T-helper 2 cell (primary cell): ENCODE measurements at places on chromosomes 5 and 9.

- no peak for DNase-seq
Measured at GRCh38 chr9:135226369-135227050, 139.0 kb downstream of the OLFM1 start.

GRCh38 chr9:107483666-107484065 lies 5.9 kb downstream of the KLF4 start:
- no peak for DNase-seq

GRCh38 chr9:87798261-87798833 lies 72.4 kb downstream of the CTSL start:
- DNase-seq = no peak

DNA sequence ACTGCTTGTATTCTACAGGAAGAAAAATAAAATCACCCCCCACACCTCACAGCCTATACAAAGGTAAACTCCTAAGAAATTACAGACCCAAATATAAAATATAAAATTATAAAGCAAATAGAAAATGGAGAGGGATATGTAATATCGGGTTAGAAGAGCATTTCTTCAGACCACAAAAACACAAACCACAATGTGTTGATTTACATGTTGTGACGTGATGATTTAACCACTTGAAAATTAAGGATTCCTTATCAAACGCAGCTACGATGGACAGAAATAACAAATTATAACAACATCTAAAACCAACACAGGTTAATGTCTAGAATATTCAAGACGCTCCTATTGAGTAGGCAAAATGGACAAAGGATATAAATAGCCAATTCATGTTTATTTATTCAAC lies 26.3 kb downstream of the SSBP2 start:
- DNase-seq = no peak

- DNase-seq = no peak
Measured at GRCh38 chr5:149767281-149767550, 37.1 kb downstream of the PPARGC1B start.

GRCh38 chr5:61811052-61811451 lies 479.0 kb downstream of the ZSWIM6 start:
- no peak for DNase-seq

DNA sequence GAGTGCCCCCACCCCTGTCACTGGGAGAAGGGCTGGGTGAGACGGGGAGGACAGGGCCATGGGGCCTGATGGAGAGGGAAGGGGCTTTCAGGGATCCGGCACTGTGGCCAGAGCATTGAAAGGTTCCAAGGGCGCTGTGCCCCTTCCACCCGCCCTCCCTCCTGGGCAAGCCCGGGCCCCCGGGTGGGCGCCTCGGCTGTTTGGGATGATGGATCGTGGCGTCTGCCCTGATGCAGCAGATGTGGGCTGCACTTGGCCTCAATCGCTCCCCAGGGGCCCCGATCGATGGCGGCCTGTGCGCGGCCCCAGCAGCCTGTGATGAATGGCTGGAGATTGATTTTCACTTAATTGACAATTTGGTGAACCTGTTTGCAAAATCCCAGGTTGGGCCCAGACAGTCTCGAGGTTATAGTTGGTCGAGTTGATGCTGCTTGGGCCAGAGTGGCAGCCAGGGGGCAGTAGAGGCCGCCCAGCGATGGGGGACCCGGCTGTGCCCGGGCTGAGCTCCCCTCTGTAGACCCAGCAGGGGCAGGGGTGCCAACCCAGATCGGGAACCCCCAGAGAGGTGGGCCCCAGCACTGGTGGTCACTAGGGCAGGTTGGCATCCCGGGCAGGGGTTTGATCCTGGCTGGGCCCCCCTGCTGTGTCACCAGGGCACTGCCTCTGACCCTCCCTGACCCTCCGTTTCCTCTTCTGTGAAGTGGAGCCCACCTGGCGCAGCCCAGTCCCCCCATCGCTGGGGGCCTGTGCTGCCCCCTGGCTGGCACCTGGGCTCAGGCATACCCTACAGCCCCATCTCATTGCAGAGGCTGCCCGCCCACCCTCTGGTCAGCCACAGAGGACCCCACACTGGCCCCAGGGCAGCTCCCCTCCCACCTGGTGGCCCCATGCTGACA lies 34.7 kb downstream of the LHX3 start:
- peak; percentile 35 for DNase-seq

DNA sequence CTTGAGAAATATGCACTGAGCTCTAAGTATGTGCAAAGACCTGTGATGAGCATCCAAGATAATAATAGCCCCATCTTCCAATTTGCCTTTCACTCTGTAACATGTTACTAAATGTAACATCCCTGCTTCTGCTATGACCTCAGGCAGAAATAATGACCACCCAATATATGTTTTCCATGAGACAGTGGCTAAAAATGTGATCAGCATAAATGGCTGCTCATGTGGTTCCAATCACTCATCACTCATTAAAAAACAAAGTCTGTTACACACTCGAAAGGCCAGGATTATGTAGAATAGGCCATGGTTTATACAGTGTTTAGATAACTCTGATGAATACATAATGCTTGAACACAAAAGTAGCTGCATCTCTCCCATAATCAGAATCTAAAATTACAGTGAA lies 71.4 kb upstream of the MOCS2 start:
- no peak for DNase-seq

GRCh38 chr9:12843735-12844134 lies 68.9 kb downstream of the LURAP1L start:
- DNase-seq = no peak

DNA sequence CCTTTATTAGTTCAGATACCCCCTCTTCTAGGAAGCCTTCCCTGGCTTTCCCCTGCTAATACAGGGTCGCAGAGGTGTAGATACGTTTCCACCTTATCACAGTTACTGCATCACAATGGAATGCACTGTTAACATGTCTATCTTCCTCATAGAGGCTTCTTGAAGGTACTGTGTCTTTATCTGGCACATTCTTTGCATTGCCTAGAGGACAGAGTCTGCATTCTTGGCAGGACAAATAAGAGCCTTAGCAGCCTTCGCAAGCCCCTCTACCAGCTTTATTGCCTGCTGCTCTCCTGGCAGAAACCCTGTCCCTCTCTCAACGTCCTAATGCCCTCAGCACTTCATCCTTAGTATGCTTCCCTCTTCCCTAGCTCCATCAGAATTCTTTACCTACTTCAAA lies 31.6 kb downstream of the SLC1A3 start:
- no peak for DNase-seq
